ENCODE measurements at places on chromosomes 12 and 14. TPM values are rescaled to one million over a fixed set of nuclear protein-coding genes. Genes with fewer than 3 reads are reported as not detected.

ANKRD52 gene
- total RNA-seq = 75.4 TPM

SLC2A14 gene
- total RNA-seq = 1.9 TPM

MYF6 gene
- not detected for total RNA-seq

PPP1R36 gene
- total RNA-seq = 1.3 TPM

ZDHHC22 gene
- 0.16 TPM for total RNA-seq

MRPL52 gene
- 74.3 TPM for total RNA-seq

DHRS4 gene
- 19.1 TPM for total RNA-seq

DNA sequence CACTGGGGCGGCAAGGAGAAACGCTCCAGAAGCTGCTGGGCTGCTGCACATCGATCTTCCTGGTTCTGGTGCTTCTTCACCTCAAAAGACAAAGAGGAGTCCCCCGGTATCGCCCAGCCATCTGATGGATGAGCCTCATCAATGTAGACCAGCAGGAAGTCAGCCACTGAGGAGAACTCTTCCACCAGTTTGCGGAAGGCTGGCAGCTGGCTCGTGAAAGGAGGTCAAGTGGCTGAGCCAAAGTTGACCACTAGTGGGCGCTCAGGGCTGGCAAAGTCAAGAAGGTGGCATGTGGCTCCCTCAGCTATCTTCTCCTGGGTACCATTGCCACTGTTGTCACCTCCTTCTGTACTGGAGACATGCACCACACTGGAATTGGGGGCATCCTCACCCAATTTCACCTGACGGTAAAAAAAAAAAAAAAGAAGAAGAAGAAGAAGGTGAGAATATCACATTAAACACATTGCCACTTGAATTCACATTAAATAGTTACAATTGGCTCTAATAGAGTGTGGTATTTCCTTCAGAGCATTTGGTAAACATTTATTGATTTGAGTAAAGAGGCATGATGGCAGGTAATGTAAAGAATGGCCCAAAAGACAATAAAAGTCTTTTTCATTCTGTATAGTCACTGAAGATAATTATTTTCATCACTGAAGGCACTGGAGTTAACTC is 8.3 kb downstream of the DIO2 start:
- no peak for DNase-seq

- no peak for DNase-seq
These were observed 197.2 kb upstream of the TMPO start for GRCh38 chr12:98317939-98318899.

DNA sequence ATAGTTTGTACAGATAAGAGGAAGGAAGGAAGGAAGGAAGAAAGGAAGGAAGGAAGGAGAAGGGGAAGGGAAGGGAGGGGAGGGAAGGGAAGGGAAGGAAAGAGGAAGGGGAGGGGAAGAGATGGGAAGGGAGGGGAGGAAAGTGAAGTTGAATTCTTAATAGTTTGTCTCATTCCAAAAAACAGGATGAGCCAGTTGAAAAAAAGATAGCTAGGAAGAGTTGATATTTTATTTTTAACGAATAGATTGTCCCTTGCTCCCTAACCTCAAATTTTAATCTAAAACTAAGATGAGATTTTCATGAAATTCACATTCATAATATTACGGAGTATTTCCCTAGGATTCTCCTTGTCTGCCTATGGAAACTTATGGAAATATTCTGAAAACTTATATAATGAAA is 80.7 kb downstream of the ZFC3H1 start:
- no peak for DNase-seq

DNA sequence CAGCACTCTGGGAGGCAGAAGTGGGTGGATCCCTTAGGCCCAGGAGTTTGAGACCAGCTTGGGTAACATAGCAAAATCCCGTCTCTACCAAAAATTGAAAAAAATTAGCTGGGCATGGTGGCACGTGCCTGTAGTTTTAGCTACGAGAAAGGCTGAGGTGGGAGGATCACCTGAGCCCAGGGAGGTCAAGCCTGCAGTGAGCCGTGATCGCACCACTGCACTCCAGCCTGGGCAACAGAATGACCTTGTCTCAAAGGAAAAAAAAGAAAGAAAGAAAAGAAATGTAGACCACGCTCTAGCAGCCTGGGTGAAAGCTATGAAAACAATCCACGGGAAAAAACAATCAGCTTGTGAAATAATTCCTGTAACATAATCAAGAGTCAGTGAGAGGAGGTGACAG is 29.0 kb downstream of the SARNP start:
- no peak for DNase-seq

DNA sequence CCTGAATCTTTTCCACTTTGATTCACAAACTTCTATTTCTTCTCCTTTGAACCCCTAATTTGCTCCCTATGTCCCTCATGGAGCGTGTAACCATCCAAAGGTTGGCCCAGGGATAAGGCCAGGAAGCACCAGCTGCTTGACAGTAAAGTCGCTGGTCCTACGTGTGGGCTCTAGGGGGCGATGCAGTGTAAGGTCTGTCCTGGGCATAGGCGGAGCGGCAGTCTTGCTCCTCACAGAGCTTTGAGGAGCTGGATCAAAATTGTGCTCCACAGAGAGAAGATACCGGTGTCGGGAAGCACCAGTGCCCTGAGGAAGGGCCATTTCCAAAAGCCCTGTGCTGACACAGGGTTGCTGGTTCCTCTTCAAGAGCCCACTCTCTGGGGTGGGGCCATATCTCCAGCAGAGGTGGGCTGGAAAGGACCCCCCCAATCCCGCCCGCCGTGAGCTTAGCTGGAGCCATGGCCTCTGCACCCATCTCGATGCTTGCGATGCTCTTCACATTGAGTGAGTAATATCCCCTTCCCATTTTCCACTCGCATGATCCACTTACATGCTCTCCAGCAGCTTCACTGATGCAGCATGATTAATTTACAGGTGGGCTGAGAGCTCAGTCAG is 49.9 kb upstream of the OR4E1 start:
- DNase-seq = no peak

GRCh38 chr12:46183112-46183511 is 85.7 kb downstream of the SLC38A1 start:
- no peak for DNase-seq

GRCh38 chr14:106277503-106277902 is 751.1 kb downstream of the TMEM121 start:
- DNase-seq = no peak

GRCh38 chr14:66025779-66026178 is 460.4 kb upstream of the CCDC196 start:
- no peak for DNase-seq

- DNase-seq = no peak
These were observed 201.4 kb downstream of the C12orf50 start for GRCh38 chr12:87827638-87828264.

Measured in osteocyte (in vitro differentiated cells).